ENCODE measurements at places on chromosomes 16 and 17.

DNA sequence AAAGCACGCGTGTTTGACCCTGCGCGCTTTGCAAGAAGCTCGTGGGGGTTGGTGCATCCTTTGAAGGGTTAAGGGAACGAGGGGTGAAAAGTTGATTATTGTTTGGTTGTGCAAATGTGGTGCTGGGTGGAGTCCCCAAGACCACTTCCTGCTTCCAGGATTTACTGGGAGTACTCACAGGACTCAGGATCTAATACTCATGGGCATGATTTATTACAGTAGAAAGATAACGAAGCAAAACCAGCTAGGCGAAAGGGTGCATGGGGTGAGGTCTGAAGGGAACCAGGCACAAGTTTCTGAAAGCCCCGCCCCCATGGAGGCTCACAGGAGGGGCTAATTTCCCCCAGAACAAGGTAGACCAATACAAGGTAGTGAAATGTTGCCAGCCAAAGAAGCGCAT, 58.8 kb downstream of the RPTOR start:
- no peak for DNase-seq

DNA sequence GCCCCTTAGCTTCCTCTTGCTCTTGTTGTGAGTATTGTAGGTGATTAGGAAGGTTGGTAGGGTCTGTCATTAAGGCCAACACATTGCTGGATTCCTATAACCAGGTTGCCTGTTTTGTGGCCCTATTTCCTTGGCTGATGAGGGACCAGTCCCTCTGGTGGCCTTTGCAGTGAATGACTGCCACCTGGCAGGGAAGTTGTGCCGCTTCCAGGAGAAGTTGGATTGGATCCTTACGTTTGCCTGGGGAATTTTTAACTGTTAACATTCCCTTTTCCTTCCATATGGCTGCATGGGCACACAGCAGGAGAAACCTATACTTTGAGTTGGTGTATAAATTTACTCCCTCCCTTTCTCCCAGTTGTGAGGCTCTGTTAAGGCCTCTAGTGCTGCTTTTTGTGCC, 32.4 kb downstream of the LCMT1 start:
- no peak for DNase-seq

DNA sequence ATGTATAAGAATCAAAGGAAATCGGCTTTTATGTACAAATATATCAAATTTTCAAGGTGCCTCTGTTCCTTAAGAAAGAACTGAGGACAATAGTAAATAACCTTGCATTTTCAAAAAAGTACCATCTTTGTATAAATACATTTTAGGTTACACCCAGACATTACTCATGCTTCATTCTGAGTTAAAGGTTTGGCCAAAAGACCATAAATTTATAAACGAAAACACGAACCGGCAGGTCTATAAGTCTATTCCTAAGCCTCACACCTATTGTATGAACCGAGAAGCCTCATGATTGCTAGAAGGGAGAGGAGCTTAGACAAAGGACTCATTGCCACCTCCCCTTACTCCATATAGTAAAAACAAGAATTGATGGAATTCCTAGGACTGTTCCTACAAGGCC, 94.6 kb upstream of the PSMD7 start:
- no peak for DNase-seq

GRCh38 chr17:78327880-78328279, 32.0 kb downstream of the SOCS3 start:
- no peak for DNase-seq

DNA sequence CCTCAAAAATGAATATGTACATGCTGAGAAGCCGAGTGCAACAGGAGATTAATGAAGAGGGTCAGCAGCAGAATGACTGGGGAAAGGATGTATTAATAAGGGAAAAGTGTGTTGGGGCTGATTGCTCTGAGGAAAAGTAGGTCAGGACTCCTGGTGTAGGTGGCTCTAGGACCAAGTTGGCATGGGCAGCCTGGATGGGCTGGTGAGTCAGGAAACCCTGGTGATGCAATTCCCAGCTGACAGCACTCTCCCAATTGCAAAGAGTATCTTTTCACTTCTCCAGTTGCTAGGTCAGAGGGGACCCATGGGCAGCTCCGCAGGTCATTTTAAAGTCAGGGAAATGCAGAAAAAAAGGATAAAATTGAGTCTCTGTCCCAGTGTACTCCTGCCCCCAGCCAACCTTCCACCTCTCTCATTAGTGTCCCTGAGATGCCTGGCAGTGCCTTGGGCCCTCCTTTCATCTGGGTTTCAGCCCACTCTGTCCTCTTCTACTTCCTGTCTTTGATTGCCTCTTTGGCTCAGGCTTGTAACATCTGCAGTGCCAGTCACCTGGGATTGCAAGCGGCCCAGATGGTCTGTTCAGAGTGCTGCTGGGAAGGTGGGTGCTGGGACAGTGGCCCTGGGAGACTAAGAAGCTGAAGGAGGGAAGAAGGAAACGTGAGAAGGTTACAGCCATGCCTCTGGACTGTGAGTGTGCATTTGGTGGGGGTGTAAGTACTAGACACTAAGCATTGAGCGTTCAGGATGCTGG, 2177.2 kb downstream of the TP53TG3F start:
- DNase-seq, result no peak

DNA sequence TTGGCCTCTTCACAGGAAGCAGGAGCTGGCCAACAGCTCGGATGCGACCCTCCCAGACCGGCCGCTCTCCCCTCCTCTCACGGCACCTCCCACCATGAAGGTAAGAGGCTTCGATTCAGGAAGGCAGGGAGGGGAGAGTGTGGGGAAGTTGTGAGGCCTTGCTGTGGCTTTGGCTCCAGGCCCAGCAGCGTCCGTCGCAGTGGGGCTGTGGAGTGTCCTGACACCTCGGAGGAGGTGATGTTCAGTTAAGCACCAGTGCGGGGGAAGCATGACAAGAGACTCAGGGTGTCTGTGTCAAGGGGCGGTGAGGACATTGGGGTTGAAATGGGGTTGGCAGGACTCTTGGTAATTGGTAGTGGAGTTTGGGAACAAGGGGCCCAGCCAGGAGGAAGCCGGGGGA, 109.0 kb downstream of the RAP1GAP2 start:
- DNase-seq, result no peak

- DNase-seq, result no peak
Measured at GRCh38 chr16:23679274-23679985, 741 bp downstream of the PLK1 start.

DNA sequence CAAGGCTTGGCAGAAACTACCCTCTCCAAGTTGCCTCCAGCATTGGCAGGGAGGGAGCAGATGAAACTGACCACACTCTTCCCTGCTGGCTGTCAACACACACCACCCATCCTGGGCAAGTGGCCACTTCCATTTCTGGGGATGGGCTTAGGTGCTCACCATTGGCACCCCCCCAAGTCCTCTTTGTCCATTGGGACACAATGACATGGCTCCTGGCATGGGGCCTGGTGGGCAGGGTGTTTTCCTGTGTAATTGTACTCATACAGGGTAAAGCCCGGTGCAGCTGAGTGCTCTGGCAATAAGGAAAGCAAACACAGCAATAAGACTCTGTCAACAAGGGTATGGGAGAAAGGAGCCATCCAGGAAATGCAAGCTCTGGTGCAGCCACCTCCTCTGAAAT, 22.6 kb downstream of the SCNN1B start:
- DNase-seq, result no peak

DNA sequence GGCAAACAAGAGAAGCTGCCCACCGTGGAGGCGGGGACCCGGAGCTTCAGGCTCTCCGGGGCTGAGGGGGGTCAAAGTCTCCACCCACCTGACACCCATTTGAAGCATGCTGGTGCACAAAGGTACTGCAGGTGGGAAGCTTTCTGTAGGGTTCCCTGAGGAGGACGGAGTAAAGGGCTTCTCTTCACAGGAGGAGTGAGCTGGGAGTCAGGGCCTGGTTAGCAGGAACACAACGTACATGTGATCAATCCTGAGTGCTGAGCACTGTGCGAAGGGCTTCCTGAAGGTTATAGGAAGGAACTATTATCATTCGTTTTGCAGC, 252.9 kb upstream of the RPL38 start:
- no peak for DNase-seq

DNA sequence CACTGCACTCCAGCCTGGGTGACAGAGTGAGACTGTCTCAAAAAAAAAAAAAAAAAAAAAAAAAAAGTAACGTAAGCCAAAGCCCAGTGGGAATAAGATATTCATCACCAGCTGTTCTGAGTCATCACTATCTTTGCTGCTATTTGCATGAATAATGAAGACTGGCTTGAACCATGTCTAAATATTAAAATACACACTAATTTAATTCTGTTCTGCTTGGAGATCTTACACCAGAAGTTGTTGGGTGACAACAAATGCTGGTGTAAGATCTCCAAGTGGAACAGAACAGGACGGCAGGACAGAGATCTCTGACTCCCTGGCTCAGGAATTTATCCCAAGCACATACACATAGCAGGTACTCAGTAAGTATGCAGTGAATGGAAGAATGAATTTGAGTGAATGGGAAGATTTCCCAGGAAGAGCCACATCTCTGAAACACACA, 19.6 kb downstream of the DNAH17 start:
- no peak for DNase-seq

DNA sequence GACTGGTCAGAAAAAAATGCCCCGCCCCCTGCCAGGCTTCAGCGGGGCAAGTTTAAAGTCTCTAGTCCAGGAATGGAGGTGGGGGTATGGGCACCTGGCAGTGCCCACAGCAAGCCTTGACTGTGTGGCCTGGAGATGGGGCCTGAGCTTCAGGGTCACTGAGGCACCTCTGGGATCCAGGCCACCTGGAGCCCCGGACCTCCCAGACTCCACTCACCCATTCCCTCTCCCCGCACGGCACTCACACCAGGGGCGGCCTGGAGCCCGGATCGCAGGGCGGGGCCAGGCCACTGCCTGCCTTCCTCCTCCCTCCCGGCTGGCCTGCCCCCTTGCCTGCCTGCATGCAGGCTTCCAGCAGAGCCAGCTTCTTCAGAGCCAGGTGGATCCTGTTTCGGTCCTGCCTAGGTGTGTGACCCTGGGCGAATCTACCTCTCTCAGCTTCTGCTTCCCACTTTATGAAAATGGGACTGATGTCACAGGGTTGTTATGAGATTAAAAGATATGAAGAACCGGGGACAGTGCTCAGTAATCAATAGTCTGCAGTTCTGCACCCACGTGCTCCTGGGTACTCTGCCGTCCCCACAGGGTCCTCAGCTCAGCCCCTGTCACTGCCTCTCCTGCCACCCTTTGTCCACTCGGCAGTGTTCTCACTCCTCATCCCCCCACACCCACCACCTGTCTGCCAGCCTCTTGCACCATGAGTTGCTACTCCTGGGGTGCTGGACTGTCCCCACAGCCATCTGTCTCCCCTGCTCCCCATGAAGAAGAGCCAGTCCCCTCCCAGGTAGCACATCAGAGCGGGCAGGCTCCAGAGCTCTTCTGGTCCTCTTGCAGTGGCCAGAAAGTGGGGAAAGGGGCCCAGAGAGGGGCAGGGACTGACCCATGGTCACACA, 1.2 kb upstream of the TCAP start:
- DNase-seq, result no peak

- DNase-seq, result peak; percentile 12
Measured at GRCh38 chr17:72985882-72986720, 106.4 kb downstream of the SLC39A11 start.

DNA sequence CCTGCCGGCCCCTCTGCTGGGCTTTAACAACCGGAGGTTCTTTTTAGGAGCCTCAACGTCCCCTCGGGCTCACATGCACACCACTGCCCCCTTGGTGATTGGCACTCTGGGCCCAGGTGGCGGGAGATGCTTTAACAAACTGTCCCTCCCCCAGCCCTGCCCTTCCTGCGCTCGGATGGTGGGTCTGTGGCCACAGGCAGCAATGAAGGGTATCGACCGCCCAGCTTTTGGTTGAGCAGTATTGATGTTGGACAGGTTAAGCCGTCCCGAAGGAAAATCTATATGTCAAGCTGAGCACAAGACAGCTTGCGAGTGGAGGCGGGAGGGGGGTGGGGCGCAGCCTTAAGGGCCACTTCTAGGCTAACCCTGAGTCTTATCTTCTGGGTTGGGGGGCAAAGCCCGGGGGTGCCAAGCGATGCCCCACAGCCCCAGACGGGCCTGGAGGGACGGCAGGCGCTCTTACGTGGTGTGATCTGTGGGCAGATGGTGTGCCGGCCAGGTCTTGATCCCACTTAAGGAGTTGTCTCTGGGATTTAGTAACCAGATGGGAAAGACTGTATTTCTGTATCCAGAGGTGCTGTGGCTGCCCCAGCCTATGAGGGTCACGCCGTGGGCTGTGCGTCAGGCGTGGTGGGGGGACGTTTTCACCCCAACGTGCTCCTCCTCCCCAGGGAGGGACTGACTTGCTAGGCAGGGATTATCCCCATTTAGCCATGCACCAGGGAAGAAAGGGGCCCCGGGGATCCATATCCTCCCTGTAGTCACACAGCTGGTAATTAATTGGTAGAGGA, 6.2 kb downstream of the GSE1 start:
- DNase-seq, result no peak

DNA sequence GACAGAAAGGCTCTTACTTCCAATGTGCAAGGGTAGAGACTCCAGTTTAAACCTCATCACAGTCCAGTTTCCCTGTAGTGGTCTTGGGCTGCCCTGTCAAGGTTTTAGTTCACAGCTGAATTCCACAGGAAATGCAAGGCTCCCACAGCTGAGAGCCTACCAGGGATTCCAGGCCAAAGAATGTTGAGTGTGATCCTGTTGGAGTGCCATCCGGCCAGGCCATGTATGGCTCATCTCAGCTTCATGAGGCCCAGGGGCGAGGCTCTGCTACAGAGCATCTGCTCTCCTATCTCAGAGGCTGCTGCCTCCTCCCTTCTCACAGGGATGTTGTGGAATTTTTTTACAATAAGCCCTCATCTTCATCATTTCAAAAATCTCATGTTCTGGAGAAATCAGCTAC, 239.8 kb upstream of the CCL2 start:
- DNase-seq, result no peak

DNA sequence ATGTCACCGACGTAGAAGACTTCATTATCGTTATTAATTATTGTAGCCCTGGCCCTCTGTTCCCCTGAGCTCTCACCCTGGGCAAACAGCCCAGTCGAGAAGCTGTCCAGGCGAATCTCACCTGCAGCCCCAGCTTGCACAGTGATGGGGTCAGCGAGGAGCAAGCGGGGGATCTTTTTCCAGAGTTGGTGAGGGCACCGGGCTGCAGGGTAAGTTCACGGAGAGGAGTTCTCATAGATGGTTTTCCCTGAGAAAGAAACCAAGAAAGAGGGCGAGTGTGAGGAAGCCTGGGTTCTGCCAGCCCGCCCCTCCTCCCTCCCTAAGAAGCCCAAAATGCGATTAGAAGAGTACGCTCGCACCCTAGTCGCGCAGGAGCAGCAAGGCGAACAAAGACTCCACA, 436 bp downstream of the SPAG5 start:
- no peak for DNase-seq

GRCh38 chr16:68528686-68529379, 10.3 kb upstream of the ZFP90 start:
- DNase-seq, result peak; percentile 83

DNA sequence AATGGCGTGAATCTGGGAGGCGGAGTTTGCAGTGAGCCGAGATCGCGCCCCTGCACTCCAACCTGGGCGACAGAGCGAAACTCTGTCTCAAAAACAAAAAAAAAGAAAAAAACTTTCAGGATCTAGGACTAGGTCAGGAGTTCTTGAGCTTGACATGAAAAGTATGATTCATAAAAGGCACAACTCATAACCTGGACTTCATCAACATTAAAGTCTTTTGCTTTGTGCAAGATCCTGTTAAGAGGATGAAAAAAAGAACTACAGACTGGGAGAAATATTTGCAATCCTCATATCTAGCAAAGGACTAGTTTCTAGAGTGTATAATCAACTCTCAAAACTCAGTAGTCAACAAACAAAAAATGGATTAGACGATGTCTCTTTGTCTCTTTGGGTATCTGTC, 40.0 kb downstream of the TBC1D16 start:
- no peak for DNase-seq

- no peak for DNase-seq
Measured at GRCh38 chr16:71464231-71464630, 2.2 kb upstream of the ZNF23 start.

GRCh38 chr17:38815576-38816193, 9.4 kb downstream of the CWC25 start:
- no peak for DNase-seq

GRCh38 chr17:13962716-13963240, 106.5 kb upstream of the COX10 start:
- no peak for DNase-seq

Measured in CD8-positive, alpha-beta memory T cell (primary cell).